Cardiac fibroblast (primary cell): ENCODE measurements at places on chromosomes 6 and 20.

- DNase-seq = no peak
These were observed 73.9 kb upstream of the MLIP start for GRCh38 chr6:54037277-54037779.

- peak; percentile 72 for DNase-seq
These were observed 77.9 kb downstream of the MRPL14 start for GRCh38 chr6:44049163-44049988.

DNA sequence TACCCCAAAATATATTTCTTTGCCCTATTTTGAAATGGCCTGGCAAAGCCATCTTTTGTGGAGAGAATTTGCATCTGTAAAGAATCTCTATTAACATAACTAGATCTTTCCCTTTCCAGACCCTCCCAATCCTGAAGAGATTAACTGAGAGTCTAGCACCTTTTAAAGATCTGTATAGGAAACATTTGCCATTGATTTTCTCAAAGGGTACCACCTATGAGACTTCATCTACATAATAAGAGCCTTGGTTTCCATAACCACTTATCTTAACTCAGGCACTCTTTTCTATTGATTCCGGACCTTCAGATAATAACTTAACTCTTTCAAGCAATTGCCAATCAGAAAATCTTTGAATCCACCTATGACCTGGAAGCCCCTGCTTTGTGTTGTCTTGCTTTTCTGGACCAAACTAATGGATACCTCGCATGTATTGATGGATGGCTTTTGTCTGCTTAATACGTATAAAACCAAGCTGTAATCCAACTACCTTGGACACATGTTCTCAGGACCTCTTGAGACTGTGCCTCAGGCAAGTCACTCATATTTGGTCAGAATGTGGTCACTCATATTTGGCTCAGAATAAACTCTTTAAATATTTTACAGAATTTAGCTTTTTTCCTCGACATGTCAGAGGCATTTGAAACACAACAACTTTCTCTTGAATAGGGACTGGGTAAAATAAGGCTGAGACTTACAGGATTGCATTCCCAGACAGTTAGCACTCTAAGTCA lies 31.4 kb downstream of the SLC22A2 start:
- no peak for DNase-seq

- DNase-seq = no peak
These were observed 88.8 kb upstream of the SOX4 start for GRCh38 chr6:21504790-21505189.

GRCh38 chr20:47792021-47792618 lies 6.8 kb upstream of the SULF2 start:
- DNase-seq = peak; percentile 96

DNA sequence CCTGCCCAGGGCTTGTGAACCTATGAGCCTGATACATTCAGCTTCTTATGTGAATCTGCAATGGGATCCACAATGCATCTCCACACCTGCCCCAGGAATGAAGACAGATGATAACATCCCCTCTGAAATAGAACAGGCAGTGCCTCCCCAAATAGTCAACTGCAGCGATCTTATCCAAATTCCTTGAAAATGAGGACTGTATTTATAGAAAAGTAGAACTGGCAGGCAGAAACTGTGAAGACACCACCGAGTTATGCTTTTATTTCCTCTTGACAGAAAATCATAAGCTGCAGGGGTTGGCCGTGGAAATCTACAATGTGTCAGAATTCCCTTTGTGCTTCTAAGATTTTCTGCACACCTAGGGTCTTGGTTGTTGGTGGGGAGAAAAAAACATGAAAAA lies 270.3 kb downstream of the TBC1D7 start:
- DNase-seq = no peak

- no peak for DNase-seq
These were observed 81.3 kb downstream of the MAP3K5 start for GRCh38 chr6:136710877-136711552.

- no peak for DNase-seq
These were observed 28.4 kb upstream of the SLC35A1 start for GRCh38 chr6:87444362-87444761.

- peak; percentile 59 for DNase-seq
These were observed 3.1 kb upstream of the CEBPB start for GRCh38 chr20:50187403-50188051.

DNA sequence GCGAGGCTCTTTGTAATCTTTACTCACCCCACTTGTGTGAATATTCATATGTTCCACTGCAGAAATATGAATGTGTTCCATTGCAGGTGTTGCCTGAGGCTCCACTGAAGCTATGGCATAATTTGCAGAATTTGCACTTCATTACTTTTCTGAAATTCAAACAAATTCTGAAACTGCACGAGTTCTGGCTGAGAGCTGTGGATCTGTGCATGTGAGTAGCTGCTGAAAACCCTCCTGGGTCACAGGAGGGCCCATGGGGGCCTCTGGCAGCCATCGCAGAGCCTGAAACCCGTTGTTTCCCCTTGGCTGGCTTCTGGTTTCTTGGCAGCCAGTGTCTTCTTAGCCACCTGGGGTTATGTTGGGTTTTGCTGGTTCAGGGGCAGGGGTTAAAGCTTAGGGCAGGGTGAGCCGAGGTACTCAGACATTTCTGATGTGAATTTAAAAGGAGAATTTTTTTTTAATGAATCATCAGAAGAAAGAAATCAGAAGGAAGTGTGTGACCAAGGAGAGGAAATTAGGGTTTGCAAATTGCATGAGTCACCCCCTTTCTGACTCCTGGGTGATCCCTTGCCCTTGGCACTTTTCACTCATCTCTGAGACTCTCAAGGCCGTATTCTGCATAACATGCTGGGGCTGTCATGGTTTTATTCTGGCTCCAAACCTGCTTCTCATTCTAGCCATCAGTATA lies 40.6 kb downstream of the TOX2 start:
- peak; percentile 90 for DNase-seq

GRCh38 chr20:41632896-41633295 lies 14.7 kb upstream of the CHD6 start:
- DNase-seq = peak; percentile 85

GRCh38 chr6:16857969-16858592 lies 96.8 kb upstream of the ATXN1 start:
- no peak for DNase-seq

DNA sequence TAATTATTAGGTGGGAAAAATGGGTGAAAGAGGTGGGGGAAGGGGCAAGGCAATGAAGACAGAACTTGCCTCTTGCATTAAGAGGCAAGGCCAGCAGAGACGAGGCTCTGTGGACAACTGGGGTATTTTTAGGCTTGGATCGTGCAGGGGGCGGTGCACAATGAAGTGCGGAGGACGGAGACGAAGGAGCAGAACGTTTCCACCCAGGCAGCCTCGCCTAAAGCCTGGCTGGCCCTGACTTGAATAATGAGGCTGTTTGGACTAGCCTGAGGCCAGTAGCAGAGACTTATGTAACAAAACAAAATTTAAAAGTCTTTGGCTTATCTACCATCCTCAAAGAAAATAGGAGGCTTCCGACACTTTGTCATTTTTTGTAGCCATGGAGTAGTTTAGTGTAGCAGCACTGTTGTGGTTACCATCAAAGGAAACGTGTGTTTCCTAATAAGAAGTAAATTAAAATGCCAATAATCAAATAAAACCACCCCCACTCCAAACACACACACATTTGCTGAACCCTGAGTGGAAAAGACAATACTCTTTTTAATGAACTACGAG lies 370.0 kb upstream of the CNR1 start:
- no peak for DNase-seq
